ENCODE measurements at places on chromosomes 11 and 22. TPM values are rescaled to one million over a fixed set of nuclear protein-coding genes. Genes with fewer than 3 reads are reported as not detected.

DNA sequence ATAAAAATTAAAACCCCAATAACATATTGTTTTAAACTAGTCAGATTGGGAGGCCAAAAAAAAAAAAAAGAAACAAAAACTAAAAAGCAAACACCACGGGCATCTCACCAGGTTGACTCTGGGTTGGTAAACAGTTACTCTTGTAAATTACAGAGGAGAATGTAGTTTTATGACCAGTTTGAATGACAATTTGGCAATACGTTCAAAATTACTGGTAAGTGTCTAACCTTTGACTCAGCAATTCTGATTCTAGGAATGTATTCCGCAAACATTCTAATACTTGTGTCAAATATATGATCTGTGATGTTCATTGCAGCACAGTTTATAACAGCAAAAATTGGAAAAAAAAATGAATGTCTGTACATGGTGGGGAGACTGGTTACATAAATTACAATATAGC lies 1376.0 kb downstream of the TBC1D22A start:
- DNase-seq: no peak

DNA sequence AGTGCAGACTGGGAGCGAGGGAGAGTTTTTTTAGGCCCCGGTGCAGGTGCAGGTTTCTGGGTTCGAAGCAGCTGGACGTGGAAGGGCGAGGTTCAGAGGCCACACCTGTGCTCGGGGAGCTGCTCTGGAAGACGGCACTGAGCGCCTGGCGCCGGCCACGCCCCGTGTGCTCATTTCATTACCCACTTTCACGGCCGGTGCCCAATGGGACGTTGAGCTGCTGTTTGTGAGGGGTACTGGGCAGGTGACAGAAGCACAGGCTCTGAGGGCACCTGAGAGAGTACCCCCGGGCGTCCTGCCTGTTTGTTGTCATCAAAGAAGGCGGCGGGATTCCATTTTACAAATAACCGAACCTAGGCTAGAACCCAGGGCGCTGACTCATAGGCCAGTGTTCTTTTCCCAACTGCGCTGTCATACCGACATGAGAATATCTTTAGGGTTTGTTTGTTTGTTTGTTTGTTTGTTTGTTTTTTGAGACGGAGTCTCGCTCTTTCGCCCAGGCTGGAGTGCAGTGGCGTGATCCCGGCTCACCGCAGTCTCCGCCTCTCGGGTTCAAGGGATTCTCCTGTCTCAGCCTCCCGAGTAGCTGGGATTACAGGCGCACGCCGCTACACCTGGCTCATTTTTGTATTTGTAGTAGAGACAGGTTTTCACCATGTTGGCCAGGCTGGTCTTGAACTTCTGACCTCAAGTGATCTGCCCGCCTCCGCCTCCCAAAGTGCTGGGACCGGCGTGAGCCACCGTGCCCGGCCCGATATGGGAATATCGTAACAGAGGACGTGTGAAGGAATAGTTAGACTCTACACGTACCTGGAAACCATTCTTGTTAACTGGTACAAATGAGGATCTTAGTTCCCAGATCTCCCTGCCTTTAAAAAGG lies 16.6 kb upstream of the SPTBN2 start:
- no peak for DNase-seq

- DNase-seq: peak; percentile 65
Observed at GRCh38 chr11:9575260-9576240, 2.1 kb downstream of the WEE1 start.

- DNase-seq: no peak
Observed at GRCh38 chr22:45008751-45009605, 827 bp downstream of the PHF21B start.

DNA sequence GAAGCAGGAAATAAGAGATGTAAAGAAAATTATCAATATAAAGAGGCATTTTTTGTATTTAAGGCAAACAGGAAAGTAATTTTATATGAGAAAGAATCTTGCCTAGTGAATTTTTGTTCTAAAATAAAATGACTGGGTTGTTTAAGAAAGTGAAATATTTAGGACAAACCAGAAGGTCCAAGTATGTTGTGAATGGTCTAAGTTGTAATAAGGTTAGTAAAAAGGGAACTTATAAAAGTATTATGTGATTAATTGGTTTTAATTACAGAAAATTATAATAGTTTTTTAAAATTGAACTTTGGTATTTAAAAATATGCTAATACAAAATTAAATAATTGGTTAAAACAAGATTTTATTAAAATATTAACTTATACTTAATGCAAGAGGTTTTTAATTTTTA lies 26.6 kb upstream of the EI24 start:
- no peak for DNase-seq

DNA sequence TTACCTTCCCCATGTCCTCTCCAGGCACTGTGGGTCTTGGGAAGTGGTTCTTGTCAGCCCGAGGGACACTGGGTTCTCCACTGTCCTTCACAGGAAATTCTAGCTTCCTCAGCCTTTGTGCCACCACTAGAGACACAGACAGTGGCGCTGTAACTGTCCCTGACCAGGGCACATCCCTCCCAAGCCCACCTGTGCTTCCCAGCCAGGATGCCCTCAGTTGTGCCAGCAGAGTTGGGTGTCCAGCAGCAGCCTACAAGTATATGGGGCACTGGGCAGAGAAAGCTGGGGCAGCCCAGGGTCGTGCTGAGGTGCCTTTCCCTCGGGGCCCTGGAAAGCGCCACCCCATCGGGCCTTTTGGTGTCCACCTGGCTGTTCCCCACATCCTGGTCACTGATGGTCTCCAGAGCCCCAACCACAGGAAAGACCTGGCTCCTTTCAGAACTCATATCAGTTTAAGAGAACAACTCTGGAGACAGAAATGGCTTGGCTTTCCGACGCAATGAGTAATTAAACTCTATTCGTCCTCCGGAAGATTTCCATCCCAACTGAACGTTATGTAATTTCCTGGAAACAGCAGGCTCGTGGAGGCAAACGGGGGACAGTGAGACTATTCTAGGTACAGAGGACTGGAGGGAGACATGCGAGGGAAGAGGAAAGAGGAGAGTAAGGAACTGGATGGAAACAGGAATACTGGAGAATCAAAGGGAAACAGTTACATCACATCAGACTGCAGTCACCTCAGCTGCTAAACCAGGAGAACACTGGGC lies 28.6 kb downstream of the PPP2R1B start:
- DNase-seq: no peak

GRCh38 chr11:43393765-43394355 lies 35.1 kb downstream of the TTC17 start:
- peak; percentile 62 for DNase-seq

DNA sequence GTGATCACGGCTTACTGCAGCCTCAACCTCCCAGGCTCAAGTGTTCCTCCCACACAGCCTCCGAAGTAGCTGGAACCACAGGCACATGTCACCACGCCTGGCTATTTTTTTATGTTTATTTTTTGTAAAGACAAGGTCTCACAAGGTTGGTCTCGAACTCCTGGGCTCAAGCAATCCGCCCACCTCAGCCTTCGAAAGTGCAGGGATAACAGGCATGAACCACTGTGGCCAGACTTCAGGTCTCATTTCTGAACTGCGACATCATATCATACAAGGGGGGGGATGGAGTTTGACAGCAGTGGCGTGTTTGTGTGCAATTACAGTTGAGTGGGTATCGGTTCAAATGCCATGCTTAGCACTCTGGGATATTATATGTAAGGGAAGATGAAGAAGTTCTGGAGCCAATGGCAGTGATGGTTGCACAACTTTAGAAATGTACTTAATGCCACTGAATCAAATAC lies 6.9 kb downstream of the NAALADL1 start:
- DNase-seq: no peak

Gene IGSF9B
- 13.5 TPM for total RNA-seq

Gene PATE2
- not detected for total RNA-seq

Gene C11orf91
- not detected for total RNA-seq

Gene PRG3
- not detected for total RNA-seq

All from sciatic nerve (tissue), 2 donors.